ENCODE measurements at places on chromosomes 2 and 18.
A peak's percentile ranks its signal among the peaks of the same experiment; 100 is the strongest.

DNA sequence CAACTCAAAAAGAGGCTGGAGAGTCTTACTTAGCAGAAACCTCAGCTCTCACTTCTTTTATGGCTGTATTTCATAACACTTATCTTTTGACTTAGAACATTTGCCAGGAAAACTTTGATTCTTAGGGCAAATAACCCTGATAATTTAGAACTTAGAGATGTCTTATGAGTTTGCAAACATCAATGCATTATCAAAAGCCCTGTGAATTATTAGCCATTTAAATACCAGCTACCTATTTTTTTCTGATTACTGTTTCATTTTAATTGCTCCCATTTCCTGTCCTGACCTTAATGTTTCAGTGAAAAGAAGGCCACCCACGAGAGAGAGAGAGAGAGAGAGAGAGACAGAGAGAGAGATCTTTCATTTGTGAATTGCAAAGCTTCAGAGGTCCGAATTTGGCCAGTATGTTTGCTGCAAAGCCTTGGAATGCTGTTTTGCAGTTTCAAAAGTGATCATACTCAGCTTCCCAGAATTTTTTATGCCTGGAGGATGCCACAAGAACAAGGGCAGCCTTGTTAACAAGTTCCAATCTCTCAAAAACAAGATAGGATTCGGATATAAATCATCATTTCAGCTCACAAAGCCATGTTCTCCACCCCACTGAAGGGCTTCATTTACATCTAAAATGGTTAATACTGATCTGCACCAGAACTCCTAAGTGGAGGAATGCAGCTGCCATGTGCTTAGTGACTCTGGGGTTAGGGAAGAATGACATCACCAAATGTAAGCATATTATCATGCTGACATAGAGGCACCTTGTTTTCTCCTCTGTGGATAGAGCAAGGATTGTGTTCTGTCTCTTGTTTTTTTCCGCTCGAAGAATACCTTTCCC, 478.2 kb downstream of the ARHGAP15 start:
- no peak for DNase-seq

DNA sequence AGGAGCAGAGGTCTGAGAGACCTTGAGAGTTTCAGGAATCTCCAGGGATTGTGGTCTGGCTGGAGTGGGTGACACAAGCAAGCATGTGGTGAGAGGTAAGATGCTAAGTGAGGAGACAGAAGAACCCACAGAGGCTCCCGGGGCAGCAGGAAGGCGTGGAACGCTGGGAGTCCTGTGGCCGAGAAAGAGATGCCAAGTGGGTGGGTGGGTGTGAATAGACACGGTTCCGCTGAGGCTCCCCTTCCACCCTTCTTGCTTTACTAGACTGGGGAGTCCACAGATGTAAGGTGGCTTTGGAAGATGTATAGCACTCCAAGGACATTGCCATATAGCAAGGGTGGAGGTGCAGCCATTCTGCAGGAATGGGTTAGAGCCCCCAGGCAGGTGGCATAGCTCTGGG, 4.2 kb downstream of the TEX51 start:
- no peak for DNase-seq

GRCh38 chr2:216679658-216680024, 15.7 kb downstream of the IGFBP5 start:
- DNase-seq, result no peak

DNA sequence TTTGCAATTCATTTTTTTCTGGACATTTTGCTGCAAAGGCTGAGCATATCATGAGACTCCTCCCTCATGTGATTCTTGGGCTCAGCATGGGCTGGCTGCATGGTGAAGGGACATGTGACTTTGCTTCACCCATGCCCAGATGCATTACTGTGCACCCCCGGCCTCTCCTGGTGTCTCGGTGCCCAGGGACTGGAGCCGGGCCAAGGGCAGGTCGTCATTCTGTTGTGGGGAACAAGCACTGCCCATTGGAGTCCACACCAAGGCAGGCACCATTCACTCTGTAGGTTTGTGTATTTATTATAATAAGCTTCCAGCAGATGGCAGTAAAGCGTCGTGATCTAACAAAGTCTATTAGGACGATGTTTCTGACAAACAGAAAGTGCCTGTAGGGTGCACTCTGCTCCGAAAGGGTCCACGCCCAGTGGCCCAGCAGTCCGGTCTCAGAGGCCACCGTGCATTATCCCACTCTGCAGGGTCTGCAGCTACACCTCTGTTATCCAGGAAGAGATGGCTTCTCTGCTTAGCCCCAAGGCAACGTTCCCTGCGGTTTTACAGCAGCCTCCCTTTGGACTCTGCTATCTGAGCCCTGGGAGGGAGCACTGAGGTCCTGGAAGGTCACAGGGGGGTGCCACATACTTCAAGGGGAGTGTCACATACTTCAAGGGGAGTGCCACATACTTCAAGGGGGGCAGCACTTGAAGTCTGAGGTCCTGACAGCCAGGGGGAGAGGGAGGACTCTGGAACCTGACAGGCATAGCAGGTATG, 219.6 kb downstream of the TSN start:
- peak; percentile 69 for DNase-seq

GRCh38 chr2:41204315-41204714, 752.4 kb upstream of the SLC8A1 start:
- DNase-seq, result no peak

DNA sequence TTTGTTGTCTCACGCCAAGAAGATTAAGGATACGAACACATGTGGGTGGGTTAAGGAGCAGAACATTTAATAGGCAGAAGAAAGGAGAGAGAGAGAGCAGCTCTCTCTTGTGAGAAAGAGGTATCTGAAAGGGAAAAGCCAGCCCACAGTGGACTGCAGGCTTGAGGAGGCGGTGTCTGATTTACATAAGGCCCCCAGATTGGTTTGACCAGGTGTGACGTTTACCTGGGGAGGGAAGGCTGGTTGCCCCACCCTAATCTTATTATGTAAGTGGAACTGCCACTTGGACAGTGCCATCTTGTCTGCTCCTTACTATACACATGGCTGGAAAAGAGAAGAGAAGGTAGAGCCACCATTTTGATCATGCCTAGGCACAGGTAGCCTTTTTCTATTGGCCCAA, 189.2 kb downstream of the NCK2 start:
- no peak for DNase-seq

- DNase-seq, result no peak
These were observed 1297.1 kb downstream of the DPP10 start for GRCh38 chr2:115739574-115739973.

DNA sequence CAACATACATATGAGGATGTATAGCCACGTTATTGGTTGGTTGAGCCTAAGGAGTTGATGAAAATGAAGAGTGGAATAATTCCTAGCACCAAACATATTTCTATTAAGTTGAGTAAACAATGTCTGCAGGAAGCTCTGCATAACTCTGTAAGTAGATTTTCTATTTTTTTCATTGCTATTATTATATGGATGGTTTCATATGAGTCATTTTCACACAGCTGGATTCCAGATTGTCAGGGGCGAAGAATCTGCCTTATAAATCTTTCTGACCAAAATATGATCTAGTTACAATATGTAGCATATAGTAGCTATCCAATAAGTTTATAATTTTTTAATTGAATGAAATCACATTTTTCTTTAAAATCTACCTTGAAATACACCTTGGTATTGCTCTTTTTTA, 468.0 kb upstream of the PKDCC start:
- no peak for DNase-seq

DNA sequence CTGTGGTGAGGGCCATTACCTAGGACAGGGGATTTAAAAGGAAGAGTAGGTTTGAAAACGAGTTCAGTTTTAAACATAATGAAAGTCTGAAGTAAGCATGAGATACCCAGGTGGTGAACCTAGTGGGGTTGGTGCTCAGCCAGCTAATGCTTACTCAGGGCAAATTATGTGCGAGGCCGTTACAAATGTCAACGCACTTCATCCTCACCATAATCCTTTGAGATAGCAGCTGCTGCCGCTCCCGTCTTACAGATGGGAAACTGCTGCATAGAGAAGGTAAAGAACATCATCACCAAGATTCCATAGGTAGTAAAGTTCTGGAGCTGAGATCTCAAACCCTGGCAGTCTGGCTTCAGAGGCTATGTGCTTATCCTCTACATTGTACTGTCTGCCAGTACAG, 209.0 kb downstream of the DYM start:
- DNase-seq, result no peak

DNA sequence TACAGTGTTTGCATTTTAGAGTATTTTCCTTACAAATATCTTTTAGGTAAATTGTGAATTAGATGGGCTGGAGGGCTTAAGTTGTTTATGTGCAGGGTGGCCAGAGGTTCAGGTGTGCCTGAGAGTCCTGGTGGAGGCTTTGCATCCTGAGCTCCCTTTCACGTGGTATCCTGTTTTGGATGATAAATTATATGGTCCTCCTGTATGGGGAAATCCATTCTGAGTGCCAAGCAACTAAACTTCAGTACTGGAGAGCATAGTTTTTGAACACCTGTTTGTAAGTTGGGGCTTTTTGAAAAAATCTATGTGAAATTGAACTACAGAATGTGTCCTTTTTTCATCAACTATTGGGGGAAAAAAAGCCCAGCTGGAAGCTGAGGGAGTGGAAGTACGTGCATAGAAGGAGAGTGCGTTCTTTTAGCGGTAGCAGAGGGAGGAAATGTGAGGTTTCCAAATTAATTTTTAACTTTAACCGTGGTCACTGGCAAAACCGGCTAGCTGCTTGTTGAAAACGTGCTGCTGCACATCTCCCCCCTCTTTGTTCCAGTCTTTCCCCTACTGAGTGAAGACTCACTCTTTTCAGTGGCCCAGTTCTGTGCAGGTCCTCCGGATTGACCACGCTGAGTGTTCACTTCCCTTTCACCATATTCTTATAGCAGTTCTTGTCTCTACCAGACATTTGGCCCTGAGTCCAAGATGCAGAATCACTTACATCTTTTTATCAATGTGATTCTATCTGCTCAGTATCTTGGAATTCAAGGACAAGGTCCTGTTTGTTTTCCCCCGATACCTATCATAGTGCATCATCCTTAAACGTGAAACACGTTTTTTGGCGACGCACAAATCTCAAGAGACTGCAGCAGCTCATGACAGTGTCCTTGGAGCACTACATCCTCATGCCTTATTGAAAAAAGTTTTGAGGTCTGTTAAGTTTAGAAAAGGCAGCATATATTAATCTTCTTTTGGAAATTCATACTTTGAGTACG, 15.3 kb downstream of the CNOT11 start:
- no peak for DNase-seq

GRCh38 chr2:74037379-74037860, 52.7 kb downstream of the TET3 start:
- DNase-seq, result peak; percentile 96

DNA sequence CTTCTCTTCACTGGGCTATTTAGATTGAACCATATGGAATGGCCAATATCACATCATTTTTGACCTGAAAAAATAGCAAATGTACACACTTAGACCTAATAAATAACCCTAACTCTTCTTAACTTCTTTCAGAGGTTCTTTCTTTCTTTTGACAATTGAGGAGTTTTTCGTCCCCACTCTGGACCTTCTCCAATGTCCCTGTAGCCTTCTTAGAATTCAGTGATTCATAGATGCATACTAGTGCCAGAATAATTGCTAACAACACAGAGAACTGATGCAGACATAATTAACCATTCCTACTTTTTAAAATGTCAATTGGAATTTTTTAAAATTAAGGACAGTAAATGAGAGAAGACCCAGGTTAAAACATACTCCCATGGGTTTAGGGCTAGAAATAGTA, 20.0 kb downstream of the DAPL1 start:
- DNase-seq, result no peak

DNA sequence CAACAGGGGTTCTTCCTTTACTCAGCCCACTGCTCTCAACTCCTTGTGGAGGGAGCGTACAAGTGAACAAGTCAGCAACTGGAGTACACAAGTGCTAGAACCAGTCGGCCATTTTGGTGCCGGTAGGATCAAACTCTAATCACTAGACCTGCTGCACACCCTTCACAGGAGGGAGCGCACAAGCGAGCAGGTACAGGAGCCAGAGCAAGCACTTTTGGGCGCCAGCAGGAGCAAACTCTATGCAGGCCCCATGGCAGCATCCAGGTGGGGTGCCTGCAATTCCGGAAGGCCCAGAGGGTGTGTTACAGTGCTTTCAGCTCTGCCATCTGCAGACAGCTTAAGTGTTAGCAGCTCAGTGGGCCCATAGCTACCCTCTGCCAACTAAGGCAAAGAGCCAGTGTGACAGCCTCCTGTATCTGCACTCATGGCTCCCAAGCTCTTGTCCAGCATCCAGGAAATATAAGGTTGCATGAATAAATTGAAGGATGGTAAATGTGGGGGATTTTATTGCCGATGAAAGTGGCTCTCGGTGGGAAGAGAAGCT, 426.1 kb downstream of the DCC start:
- DNase-seq, result no peak

DNA sequence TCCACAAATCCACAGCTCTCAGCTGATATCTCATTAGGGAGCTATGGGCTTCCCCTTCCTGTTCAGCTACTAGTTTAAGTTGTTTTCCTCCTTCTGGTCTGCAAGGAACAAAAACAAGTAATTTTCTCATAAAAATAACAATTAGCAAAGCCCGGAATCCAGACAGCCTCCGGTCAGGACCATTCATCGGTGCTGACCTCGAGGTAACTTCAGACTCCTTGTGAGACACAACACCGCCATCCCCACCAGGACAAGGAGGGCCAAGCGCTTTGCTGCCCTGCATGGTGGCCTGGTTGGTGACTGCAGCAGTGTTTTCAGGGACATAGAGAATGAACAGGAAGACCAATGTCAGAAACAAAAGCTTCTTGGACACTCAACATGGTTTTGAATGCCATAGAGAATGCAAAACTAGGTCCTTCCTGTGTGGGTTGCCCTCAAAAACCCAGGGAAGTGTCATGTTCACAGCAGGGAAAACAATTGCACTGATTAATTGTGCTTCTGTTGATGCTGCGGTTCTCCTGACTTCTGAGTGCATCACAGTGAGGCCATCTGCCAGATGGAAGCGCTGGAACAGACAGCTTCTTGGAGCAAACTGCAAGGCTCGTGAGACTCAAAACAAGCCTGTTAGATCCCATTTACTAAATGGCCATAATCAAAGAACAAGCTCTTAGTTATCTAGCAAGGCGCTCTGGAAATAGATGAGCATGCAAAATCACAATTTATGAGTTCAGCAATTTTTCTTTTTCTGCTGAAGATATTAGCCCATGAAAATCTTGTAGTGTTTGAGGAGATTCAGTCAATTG, 77.1 kb downstream of the HS1BP3 start:
- DNase-seq, result no peak

DNA sequence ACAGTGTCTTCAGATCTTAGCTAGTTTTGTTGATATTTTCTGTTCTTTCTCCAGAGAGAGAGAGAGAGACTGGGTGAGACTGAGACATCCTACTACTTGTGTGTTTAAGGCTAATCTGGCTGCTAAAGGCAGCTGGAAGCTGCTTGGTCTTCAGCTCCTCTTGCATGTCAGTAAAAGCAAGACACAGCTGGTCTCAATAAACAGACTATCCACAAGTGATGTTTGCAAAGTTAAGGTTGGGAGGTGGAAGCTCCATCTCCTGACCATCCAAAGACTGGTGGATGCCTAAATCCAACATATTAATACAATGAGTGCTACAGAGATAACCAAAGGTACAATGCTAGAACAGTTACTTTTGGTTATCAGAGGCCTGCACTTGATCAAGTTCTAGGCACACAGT, 17.8 kb downstream of the ERFE start:
- no peak for DNase-seq

DNA sequence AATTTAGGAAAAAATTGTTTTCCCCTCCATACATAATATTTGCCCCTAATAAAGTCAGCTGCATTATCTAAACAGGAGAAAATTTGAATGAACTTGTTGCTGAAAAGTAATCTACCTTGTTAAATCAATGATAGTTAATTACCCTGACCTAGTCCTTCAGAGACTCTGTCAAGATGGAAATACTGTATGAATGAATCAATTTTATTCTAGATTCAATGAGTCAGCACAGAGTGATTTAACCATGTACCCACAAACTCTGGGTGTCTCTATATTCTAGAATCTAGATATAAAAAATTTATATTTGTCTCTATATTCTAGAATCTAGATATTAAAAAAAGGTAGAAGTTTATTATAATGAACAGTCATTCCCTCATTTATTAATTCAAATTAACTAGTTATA, 36.2 kb downstream of the NDUFAF7 start:
- no peak for DNase-seq
